Activated CD4-positive, alpha-beta T cell treated with anti-CD3 and anti-CD28 coated beads, Interleukin-10, Interleukin-2, amounts not matched to agents 100 ng/mL and 50 ng/mL, durations not matched to agents 16 hours and 8 hours (primary cell): ENCODE measurements at places on chromosomes 16 and 17.

DNA sequence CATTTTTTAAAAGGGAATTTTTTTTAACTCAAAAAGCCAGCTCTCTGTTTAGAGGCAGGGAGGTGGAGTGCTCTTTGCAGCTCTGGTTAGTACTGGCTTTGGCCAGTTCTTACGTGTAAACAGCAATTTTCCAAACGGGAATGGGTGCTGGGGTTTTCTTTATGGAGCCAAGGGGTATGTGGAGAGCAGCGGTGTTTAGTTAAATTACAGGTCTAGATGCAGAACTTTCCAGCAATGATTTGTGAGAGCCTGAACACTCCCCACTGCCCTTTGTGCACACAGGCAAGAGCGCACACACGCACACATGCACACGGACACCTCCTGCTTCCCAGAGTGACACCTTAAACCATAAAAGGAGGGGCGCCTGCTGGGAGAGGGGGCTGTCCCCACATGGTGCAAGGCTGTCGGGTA lies 140.2 kb downstream of the MSI2 start:
- DNase-seq = no peak

DNA sequence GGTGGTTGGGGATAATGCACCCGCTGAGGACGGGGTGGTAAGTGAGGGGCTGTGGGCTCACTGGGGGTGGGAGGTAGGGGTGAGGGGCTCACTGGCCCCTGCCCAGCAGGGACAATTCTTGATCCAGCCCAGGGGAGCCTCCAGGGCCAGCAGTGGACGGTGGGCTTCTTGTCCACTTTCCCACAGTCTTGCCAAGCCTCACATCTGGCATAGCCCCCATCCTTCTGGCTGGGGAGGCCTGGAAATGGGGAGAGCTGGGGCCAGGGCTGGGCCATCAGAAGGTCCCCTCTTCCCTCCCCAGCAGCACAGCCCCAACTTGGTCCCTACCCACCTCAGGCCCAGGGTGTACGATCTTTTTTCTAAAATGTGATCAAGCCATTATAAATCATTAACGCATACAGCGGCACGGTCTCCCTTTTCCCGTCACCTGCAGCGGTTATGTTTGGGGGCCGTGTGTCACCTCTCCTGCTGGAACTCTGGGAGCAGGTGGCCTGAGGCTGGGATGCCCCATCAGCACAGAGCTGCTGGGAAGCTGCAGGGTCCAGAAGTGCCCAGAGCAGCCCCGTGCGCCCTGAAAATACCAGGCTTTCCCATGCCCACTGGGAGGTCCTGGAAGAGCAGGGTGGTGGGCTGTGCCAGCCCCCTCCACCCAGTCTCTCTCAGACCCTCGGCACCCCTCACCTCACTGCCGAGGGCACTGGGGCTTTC lies 7.2 kb upstream of the SETD6 start:
- DNase-seq = no peak

DNA sequence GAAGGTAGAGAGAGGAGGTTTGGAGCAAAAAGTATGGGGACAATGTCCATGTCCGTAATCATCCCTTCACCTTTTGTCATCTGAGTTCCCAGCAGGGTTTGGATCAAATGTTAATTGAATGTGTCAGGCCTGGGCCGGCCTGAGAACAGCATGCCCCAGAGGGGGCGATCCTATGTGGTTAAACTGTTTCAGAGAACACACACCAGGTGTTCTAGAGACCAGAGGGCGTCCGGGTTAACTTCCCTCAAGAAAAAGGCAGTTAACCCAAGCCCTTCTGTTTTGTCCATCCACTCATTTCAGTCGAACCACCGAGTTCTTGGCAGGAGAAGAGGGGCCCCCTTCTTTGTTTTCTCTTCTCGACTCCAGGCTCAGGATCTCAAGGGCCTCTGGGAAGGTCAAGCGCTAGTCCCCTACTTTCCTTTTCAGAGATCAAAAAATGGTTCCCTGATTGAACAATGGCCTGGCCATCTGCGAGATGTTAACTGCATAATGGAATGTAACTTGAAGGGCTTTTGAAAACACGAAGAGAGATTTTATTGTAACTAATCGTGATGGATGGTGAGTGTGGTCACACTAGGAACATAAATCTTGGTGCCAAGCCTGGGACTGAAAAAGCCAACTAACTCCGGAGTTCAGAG lies 142.5 kb downstream of the IRX3 start:
- DNase-seq = no peak

GRCh38 chr17:59753522-59754467 lies 46.3 kb downstream of the VMP1 start:
- DNase-seq = peak; percentile 88

DNA sequence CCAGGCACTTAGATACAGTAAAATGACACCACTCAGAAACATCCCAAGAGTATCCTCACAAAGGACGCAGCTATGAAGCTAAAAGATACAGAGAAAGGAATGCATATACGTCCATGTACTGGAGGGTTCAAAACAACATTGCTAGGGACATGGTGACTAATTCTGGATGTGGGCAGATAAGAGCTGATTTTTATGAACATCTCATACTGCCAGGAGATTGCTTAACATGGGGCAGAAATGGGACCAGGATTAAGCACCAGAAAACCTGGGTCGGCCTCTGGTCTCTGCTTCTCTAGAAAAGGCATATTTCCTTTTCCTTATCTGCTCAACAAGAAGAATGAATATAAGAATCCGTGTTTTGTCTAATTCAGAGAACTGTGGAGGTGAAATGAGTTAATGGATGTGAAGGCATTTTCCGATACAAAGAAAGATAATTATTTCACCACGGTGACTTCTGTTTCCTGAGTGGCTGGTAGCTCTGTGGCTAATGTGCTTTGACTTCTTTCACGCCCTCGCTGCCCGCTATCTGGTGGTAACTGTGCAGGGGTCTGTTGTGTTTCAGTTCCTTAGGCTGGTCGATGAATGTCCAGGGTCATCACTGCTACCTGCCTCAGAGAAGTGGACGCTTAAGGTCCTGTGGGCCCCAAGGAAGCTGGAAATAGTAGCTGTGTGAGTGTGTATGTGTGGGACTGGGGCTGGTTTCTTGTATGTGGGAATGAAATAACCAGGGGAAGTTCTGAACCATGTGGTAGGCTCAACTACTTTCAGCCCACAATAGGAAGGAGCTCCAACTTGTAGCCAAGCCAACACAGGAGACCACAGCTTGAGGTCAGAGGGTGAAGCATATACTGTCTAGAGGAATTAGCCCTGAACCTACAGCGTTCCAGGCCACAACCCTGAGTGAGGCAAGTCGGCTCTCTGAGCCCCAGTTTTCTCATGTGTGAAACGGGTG lies 15.8 kb upstream of the CCL5 start:
- peak; percentile 78 for DNase-seq

DNA sequence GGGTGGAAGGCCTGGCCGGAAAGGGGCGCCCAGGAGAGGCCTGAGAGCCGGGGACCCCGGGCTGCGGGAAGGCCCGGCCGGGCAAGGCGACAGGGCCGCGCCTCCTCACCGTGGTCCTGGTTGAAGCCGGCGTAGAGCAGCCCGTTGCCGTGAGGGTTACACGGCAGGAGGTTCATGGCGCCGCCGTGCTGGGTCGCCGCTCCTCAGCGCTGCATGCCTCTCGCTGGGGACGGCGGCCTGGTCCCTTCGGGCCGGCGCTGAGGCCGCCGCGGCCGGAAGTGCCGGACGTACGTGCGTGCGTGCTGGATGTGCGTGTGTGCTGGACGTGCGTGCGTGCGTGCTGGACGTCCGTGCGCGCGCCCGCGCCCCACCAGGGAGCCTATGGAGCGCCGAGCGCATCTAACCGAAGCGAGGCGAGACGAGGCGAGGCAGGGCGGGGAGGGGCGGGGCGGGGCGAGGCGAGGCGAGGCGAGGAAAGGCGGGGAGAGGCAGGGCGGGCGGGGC lies at the start of gene WDR45B:
TSS of gene WDR45B (minus strand) at position 280 of the 504 bp plus-strand sequence. CDS start at position 176, 104 bp downstream.
- peak; percentile 94 for DNase-seq

DNA sequence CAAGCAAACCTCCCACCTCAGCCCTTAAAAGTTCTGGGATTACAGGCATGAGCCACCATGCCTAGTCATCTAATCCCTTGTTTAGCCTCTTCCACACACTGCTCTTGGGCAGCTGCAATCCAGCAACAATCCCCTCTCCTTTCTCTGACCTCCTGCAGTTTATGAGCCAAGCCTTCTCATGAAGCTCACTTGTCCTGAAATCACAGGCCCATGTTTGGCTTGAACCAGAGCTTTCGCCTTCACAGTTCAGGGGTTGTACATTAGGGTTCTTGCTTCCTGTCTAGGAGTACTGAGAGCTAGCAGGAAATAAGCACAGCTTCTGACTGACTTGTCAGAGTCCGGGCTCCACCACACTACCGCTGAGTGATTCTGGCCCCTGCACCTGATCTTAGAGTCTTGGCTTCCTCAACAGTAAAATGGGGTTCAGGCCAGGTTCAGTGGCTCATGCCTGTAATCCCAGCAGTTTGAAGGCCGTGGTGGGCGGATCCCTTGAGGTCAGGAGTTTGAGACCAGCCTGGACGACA lies 16.3 kb downstream of the ERAL1 start:
- DNase-seq = peak; percentile 82

- peak; percentile 3 for DNase-seq
Measured at GRCh38 chr16:69017036-69017783, 88.2 kb upstream of the HAS3 start.

DNA sequence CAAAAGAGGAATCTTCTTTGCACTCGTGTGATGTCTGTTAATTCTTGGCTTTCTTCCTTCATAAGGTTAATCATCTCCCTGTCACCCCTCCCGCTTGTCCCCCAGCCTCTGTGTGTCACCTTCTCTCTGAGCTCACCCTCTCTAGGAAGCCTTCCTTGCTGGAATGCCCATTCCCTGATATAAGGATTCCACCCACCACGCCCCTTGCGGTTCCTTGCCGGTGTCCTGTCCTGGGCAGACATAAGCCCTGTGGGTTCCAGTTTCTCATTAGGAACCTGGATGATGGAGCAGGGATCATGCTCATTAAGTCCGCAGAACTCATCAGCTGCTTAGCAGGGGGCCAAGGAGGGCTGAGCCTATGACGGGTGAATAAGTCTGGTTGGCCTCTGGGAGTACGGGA lies 559.3 kb downstream of the MAF start:
- no peak for DNase-seq

GRCh38 chr17:81190591-81190990 lies 24.6 kb upstream of the AATK start:
- no peak for DNase-seq

DNA sequence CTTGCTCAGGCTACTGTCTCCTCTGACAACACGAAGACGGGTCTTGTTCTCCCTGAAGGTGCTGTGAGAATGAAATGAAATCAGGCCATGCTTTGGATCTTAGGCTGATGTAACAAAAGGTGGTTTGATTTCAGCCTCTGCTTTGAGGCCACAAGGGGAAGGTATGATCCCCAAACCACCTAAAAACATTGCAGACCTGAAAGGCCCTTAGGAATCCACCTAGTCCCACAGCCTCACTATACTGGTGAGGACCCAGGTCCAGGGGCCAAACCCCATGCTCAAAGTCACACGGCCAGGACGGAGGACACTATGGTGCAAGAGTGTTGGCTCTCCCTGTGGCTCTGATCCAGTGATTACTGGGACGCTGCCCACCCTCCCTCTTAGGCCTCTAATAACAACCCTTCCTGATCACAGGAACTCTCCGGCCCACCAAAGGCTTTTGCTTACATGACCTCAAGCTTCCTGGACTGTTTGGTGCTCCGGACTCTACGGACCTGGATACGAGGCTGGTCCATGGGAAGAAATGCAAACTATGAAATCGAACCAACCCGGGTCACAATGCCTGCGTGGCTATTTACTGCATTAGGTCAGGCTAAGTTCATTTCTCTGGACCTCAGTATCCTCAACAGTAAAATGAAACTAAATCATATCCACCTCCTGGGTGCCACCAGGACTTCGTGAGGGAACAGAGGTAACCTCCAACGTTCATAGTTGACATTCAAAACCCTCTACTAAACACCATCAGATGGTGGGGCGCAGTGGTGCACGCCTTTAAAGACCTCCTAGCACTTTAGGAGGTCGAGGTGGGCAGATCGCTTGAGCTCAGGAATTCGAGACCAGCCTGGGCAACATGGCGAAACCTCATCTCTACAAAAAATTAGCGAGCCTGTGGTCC lies 1.5 kb downstream of the TRIM25 start:
- DNase-seq = peak; percentile 34

DNA sequence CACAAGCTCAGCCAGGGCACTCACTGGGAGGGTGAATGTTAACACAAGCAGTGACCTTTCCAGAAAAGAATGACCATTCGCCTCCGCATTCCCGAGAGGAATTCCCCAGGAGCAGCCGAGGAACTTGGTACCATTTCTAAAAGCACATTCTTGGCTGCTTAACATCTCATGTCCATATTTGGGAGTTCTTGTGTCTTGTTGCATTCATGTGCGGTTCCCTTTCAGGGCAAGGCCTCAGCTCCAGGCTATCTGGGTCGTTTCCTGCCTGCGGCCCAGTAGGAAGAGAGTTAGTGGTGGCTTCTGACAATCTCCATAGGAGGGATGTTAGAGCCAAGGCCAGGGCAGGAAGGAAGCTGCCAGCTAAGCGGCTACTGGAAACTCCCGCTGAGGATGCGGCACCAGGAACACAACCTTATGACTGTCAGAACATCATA lies 27.8 kb upstream of the MEAK7 start:
- DNase-seq = no peak

GRCh38 chr17:49218941-49219913 lies 8.7 kb downstream of the ABI3 start:
- peak; percentile 59 for DNase-seq

- DNase-seq = no peak
Measured at GRCh38 chr17:57528058-57528451, 217.0 kb downstream of the CCDC182 start.

DNA sequence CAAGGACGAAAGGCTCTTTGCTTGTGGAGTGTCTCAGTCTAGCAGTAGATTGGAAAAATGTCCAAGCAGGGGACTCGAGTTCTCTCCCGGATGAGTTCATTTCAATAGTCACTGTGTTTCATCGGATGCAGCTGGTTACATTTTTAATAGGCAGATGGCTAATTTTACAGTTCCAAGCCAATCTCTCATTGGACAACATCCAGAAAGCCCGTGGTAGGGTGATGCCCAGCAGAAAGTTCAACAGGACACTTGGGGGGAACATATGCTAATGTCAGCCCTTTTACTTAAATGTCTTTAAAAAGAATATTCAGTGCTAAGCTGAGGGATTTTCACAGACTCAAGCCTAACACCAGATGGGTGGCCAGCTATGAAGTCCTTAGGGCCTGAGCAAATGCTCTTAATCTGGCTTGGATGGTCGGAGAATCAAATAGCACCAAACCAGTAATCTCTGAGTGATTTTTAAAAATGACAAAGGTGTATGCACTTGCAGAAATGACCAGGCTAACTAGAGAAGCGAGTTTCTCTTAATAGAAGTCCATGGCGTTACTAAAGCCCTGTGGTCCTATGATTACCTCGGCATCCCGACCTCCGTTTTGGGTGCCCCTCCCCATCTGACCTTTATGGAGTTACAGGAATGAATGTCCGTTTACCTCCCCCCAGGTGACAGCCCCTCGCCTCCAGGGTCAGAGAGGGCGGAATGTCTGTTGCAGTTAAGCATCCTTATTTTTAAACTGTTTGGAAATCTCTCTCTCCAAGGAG lies 289.2 kb upstream of the SALL1 start:
- DNase-seq = no peak

DNA sequence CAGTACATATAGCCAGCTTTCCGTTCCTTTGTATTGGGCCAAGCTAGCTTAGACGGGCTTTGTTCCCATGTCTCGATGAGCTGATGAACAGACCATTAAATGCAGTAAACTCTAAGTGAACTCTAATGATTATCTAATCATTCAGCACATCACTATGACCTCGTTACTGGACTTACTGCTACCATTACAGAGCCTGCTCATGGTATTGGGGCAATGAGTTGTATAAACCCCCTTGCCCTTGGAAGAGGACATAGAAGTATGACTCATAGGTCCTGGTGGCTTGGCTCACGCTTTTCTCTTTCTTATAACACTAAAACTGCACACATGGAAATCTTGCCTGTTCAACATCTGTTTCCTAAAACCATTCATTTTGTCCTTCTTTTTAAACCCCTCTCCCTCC lies 93.6 kb upstream of the DYNLRB2 start:
- DNase-seq = no peak
